Pancreas (tissue), 10 donors: ENCODE measurements at places on chromosomes 2 and 18.

GRCh38 chr2:234492717-234493485 is 4.0 kb downstream of the ARL4C start:
- no peaks in the 10 kb centered on the region for H3K27me3 ChIP-seq
- peaks cover 3% of the 10 kb centered on the region for H3K4me1 ChIP-seq
- H3K4me3 ChIP-seq = peak overlapping the region; percentile 68
- no peaks in the 10 kb centered on the region for H3K36me3 ChIP-seq
- H3K27ac ChIP-seq = no peak overlapping the region

- H3K27ac ChIP-seq = no peak overlapping the region
- H3K4me1 ChIP-seq = no peaks in the 10 kb centered on the region
- no peak for DNase-seq
- H3K36me3 ChIP-seq = no peaks in the 10 kb centered on the region
These were observed 302.2 kb upstream of the MAP2 start for GRCh38 chr2:209121691-209122090.

GRCh38 chr18:23238152-23238531 is 102.9 kb downstream of the CABLES1 start:
- no peaks in the 10 kb centered on the region for H3K36me3 ChIP-seq
- H3K4me1 ChIP-seq = no peaks in the 10 kb centered on the region
- H3K4me3 ChIP-seq = no peak overlapping the region
- H3K27ac ChIP-seq = no peak overlapping the region
- DNase-seq = no peak

- no peak overlapping the region for H3K4me3 ChIP-seq
- no peak for DNase-seq
- H3K27ac ChIP-seq = no peak overlapping the region
- H3K36me3 ChIP-seq = no peaks in the 10 kb centered on the region
These were observed 24.0 kb upstream of the ATP5MC3 start for GRCh38 chr2:175205523-175205922.

DNA sequence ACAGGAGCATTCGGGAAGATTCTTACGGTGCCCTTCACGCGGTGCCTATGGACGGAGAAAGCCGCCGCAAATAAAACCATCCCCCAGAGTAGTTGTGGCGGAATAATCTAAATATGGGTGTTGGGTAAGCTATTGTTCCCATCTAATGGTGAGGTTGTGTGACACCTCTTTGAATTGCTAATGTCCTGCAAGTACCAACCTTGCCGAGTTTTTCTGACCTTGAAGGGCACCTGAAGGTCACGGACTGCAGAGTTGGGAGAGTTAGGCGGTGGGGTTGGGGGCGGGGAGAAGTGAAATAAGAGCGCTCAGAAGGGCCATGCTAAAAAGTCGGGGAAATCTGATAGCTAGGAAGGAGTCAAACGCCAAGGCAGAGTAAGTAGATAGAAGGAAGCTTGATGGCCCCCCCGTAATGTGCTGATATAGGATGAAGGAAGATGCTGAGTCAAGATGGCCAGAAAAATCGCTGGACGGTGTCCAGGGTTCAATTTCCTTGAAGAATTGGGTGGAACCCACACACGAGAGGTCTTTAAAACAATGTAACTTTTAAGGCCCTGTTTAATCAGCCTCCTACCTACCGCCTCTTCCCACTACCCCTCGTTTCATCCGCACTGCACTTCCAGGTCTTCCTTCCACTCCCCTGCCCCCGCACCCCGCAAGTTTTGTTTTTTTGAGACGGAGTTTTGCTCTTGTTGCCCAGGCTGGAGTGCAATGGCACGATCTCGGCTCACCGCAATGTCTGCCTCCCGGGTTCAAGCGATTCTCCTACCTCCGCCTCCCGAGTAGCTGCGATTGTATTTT is 600 bp downstream of the KATNAL2 start:
- peaks cover 8% of the 10 kb centered on the region for H3K4me1 ChIP-seq
- no peaks in the 10 kb centered on the region for H3K36me3 ChIP-seq
- H3K27ac ChIP-seq = peak overlapping the region; percentile 57
- peak; percentile 25 for DNase-seq

- DNase-seq = no peak
- H3K4me3 ChIP-seq = no peak overlapping the region
- no peaks in the 10 kb centered on the region for H3K27me3 ChIP-seq
- H3K4me1 ChIP-seq = no peaks in the 10 kb centered on the region
- no peak overlapping the region for H3K27ac ChIP-seq
- H3K36me3 ChIP-seq = no peaks in the 10 kb centered on the region
These were observed 906.1 kb downstream of the SLC4A3 start for GRCh38 chr2:220533485-220533884.

- DNase-seq = no peak
- H3K4me3 ChIP-seq = no peak overlapping the region
- no peaks in the 10 kb centered on the region for H3K36me3 ChIP-seq
- no peaks in the 10 kb centered on the region for H3K4me1 ChIP-seq
These were observed 164.1 kb downstream of the SLC8A1 start for GRCh38 chr2:40287773-40288172.
